ENCODE measurements at places on chromosomes 5 and 9.

GRCh38 chr5:33891788-33892619, at the start of gene ADAMTS12:
ADAMTS12 (minus strand) TSS chr5:33891990; CDS start chr5:33891856, 134 bp downstream.
- DNase-seq, result no peak

DNA sequence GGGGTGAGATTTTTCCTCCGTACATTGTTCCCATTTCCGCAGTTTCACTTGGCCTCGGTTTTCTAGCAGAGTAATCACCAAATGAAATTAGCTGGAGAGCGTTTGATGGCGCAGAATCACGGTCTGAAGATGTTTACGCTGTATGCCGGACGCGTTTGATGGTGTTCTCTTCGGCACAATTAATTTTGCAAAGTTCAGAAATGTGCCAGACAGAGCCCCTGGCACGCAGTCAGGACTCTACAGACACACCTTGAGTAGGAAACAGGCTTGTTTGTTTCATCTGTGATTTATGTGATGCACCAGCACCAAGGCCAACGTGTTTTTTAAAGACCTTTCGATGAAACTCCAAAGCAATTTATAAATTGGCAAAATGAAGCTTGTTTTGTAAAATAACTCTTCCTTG, 863 bp upstream of the LIFR start:
- no peak for DNase-seq

GRCh38 chr5:80141147-80141671, 106.1 kb downstream of the THBS4 start:
- DNase-seq, result no peak

- no peak for DNase-seq
Measured at GRCh38 chr5:126359884-126360283, 63.3 kb upstream of the GRAMD2B start.
